ENCODE measurements at places on chromosomes 11 and 22. TPM values are rescaled to one million over a fixed set of nuclear protein-coding genes. Genes with fewer than 3 reads are reported as not detected.

The SPON1 gene
- 0.41 TPM for total RNA-seq

The TRIM49 gene
- not detected for total RNA-seq

The EIF4ENIF1 gene
- total RNA-seq: 75.0 TPM

The SCGB2A2 gene
- total RNA-seq: not detected

The ARHGEF12 gene
- 14.3 TPM for total RNA-seq

The HPX gene
- 0.16 TPM for total RNA-seq

The KCNE3 gene
- not detected for total RNA-seq

The OR5B21 gene
- 0.33 TPM for total RNA-seq

DNA sequence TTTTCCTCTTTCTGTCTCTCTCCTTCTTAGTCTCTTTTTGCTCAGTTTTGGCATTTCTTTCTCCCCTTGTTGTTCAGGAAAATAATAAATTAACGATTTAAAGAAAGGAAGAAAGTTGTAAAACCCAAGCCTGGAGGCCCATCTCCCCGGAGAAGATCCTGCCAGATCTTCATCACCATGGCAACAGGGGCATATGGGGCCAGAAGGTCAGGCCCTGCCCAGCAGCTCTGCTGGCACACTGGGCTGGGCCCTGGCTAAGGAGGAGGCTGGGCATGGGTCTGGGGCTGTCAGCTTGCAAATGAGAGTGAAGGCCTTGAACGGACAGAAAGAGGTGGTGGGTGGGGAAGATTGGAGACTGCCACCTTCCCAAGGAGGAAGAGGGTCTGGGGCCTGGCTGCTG, 2.8 kb downstream of the LRRC10B start:
- DNase-seq: no peak

GRCh38 chr11:113351480-113351879, 36.1 kb upstream of the ANKK1 start:
- no peak for DNase-seq

- no peak for DNase-seq
Observed at GRCh38 chr11:95595973-95596489, 193.6 kb downstream of the FAM76B start.

DNA sequence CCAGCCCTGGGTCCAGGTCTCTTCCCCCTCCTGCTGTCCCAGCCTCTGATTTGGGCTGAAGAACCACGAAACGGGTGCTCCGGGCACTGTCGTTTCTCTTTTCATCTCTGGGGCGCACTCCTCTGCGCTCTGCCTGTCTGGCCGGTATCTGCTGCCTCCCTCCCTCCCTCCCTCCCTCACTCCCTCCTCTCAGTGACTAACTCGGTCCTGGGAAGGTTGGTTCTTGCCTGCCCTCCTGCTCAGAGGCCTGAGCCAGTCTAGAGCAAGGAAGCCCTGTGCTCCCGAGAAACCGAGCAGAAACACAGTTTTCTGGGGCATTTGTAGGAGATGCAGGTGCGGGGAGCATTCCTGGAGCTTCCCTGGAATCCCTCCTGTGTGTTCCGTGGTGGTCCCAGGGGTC, 1235.2 kb downstream of the BRD1 start:
- no peak for DNase-seq

DNA sequence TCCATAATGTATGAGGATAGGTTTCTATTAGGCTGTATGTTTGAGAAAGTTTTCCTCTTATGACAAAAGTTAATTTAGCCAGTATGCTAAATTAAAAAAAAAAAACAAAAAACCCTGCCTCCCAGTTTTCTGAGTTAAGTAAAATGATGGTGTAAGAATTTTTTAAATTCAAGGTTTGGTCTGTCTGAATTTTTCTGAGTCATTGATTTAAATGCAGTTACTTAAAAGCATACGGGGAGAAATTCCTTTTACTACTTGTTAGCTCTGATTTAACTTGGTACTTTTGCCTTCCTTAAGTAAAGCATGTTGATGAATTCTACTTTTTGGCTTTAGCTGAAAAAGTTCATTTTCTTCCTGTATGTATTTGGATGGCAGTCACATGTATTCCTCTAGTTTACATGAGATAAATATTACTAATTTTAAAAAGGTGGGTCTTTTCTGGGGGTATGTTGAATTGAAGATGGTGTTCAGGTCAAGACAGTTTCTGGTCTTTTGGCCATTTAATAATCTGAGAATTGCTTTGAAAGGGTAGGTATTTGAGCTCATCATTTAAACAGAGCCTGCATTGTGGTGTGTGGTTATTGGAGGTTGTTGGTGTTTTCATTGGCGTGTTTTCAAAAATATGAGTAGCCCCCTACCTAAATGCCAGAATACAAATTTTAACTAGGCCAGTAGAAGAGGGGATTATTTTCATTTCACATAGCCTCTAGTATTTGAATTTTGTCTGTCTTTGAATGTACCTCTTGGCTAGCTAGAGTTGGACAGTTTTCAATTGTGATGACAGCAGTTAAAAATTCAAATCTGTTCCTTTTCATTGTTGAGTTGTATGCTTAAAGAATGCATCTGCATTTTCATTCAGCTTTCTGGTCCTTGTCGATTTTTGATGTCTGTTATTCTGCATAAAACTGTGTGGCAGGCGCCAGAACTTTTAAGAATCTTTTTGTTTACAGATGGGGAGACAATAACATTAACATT, 64.7 kb downstream of the MTMR3 start:
- no peak for DNase-seq

GRCh38 chr22:28154861-28155260, 235.8 kb upstream of the PITPNB start:
- no peak for DNase-seq

DNA sequence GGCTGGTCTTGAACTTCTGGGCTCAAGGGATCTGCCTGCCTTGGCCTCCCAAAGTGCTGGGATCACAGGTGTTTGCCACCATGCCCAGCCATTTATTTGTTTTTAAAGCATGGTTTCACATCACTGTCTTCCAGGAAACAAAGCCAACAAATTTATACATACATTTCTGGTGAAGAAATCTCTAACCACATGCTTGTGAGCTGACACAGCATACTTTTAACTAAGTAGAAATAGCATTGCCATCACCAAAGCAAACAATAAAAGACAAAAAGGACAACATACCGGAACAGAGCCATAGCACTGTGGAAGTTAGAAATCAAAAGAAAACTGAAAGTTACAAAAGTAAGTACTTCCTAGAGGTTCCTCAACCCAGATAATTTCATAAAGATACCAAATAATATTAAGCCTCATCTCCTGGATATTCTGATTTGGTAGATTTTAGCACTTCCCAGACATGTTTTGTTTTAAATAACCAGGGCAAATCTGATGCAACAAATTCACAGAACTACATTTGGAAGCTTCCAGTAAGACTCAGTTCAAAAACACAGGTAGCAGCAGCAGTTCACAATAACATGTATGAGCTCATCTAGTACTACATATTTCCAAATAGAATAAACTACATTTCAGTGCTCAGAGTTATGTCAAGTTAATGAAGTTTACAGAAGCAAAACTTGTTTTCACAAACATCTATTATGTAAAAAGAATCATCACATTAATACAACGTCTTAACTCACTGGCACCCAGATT, 70.6 kb downstream of the RRAS2 start:
- DNase-seq: no peak

- no peak for DNase-seq
Observed at GRCh38 chr22:45680932-45681700, 9.5 kb downstream of the ATXN10 start.

DNA sequence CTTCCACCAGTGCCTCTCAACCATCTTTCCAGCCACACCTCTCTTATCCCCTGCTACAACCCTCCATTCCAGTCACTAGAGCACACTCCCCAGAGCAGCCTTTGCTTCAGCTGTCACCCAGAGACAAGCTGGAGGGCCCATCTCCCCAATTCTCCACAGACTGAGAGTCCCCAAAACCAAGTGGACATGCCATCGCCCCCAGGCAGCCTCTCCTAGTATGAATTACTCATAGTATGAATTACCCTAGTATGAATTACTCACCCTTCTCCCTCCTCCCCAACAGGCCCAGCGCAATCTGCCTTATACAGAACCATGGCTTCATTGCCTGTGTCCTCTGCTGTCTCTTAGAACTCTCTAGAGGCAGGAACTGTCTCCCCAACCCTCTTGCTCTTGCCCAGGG, 24.8 kb downstream of the MYH9 start:
- DNase-seq: peak; percentile 71

DNA sequence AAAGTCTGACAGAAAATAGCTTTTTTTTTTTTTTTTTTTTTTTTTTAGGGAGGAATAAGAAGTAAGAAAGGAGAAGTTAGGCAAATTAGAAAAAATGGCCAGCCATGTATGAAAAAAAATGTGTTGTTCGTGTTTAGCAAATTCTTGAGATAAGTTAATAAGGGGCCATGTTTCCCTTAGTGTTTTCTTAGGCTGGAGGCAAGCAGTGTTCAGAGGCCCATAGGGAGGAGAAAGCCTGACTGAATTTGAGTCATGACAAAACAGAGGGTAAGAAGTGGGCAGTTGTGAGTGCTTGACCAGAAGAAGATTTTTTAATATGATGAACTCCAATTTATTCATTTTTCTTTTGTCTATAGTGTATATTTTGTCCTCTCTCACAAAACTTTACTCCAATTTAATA, 766.4 kb downstream of the FAM181B start:
- DNase-seq: no peak

- DNase-seq: no peak
Observed at GRCh38 chr11:116373104-116373944, 399.5 kb downstream of the BUD13 start.

- no peak for DNase-seq
Observed at GRCh38 chr11:19790831-19791552, 78.4 kb downstream of the NAV2 start.

- no peak for DNase-seq
Observed at GRCh38 chr11:34262531-34263081, 95.2 kb downstream of the ABTB2 start.

Data from activated CD4-positive, alpha-beta T cell treated with anti-CD3 and anti-CD28 coated beads for 36 hours (primary cell).